ENCODE measurements at places on chromosomes 4 and X.
A peak's percentile ranks its signal among the peaks of the same experiment; 100 is the strongest.

- no peak for DNase-seq
Measured at GRCh38 chr4:23811161-23811560, 78.7 kb downstream of the PPARGC1A start.

GRCh38 chrX:12894074-12895030 lies 12.1 kb upstream of the TLR8 start:
- DNase-seq = peak; percentile 22

DNA sequence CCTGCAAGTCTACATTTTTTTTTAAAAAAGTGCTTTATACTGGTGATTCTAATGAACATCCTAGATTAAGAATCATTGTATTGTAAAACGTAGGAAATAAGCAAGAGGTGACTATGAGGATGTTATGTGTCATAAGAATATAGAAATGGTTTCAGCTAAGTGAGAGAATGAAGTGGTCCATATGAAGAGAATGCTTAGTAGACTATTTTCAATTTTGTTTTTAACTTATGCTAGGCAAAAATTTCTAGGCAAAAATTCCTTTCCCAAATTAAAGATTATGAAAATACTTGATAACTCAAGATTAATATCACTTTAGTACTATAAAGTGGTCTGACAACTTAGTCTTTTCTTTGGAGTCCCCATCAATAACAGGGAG lies 825 bp downstream of the DYNLT3 start:
- DNase-seq = no peak

DNA sequence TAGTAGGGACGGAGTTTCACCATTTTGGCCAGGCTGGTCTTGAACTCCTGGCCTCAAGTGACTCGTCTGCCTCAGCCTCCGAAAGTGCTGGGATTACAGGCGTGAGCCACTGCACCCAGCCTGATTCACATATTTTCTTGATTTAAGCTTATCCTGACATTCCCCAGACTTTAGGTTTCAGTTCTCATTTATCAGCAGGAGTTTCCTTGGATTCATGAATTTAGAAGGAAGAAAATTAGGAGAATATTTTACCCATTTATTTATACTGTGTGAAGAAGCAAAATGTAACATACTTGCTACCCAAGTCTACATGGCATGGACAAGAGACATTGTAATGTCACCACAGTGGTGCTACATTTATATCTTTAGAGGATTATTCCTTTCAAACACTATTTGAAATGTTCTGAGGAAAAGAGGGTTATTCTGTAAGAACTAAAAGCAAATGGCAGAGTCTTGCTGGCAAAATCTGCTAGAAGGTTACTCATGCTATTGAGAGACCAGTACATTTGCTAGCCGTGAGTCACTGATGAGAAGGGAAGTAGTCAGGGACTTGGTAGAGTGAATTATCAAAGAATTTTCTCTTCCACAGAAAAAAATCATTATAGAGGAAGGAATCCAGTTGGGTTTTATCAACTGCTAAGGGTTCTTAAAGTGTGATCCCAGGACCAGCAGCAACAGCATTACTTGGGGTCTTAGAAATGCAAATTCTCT lies 26.1 kb upstream of the CFAP299 start:
- DNase-seq = peak; percentile 92

GRCh38 chr4:128660361-128661215 lies 148.9 kb upstream of the JADE1 start:
- peak; percentile 11 for DNase-seq

DNA sequence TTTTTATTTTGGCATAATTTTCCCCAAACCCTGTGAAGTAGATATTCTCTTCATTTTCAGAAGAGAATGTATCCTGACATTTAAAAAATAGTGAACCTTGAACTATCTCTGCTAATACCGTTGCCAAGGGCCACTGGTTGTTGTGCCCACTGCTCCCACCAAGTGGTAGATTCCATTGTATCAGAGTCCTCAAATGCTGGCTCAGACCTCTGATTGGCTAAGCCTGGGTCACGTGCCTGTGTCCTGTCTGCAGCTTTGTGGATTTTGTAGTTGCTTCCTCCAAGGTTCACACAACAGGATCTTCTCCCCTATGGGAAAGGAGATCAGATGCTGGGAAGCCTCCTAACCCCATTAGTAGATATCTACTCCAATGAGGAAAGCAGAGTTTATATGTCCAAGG lies 104.8 kb upstream of the CASK start:
- DNase-seq = no peak

DNA sequence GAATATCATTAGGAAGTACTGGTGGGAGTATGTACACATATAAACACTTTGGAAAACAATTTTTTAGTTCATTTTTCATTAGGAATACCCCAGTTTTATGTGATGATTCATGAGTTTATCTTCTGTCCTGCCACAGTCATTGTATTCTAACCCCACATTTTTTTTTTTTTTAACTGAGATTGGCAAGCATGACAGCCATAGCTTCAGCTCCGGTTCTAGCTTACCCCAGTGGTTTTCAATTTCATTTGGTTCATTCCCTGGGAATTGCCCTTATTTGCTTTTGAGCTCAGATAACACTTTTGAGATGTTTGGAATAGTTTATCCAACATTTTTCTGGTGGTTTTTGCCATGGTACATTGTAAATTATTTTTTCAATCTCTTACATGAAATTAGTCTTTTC lies 21.0 kb upstream of the FMR1 start:
- DNase-seq = peak; percentile 7

DNA sequence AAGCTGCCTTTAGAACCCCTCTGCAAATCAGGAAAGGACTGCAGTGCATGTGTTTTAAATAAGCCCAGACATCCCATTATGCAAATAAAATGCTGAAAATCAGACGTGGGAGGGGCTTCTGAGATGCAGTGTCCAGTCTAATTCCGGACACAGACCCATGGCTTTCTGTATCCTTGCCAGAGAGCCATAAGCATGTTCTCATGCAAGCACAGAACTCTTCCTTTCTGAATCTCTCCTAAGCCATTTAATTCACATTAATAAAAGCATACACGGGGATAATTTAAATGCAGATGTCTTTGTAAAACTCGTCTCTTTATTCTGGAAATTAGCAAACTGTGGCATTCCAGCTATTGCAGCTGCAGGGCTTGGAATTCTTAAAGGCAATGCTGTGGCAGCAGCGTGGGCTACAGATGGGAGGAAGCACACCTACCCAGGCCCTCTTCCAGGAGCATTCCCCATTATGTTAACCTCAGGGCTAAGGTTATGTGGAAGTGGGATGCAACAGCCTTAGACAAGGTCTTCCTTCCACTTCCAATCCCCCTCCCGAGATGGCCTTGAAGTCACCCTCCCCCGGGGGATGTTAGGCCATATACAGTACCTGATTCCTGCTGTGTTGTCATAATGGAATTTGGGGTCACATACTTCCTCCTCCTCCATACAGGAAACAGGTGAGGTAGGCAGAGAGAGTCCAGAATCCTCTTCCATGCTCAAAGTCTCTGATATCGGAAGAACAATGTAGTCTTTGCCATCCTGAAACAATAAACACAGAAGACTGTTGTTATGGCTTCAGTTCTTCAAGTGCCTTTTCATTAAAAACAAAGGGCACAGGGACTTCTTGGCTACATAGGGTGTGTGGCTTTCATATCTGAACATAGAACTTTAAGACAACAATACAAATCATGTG lies 38.1 kb downstream of the KDR start:
- peak; percentile 16 for DNase-seq

DNA sequence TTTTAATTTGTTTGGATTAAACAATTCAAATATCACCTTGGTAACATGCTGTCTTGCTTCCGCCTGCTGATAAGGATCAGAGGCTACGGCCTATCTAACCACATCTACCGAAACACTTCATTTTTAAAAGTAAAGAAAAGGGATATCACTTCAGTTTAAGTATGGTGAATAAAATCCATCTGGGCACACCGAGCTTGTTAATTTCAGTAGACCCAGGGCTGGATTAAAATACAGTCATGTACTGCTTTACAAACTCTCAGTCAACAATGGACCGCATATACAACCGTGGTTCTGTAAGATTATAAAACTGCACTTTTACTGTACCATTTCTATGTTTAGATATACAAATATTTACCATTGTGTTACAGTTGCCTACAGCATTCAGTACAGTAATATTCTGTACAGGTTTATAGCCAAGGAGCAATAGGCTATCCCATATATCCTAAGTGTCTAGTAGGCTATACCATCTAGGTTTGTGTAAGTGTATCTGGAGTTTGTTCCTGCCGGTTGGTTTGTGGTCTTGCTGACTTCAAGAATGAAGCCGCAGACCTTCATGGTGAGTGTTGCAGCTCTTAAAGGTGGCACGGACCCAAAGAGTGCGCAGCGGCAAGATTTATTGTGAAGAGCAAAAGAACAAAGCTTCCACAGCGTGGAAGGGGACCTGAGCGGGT lies 40.0 kb downstream of the SEPTIN11 start:
- DNase-seq = no peak

GRCh38 chr4:36385951-36386571 lies 104.6 kb downstream of the DTHD1 start:
- no peak for DNase-seq

DNA sequence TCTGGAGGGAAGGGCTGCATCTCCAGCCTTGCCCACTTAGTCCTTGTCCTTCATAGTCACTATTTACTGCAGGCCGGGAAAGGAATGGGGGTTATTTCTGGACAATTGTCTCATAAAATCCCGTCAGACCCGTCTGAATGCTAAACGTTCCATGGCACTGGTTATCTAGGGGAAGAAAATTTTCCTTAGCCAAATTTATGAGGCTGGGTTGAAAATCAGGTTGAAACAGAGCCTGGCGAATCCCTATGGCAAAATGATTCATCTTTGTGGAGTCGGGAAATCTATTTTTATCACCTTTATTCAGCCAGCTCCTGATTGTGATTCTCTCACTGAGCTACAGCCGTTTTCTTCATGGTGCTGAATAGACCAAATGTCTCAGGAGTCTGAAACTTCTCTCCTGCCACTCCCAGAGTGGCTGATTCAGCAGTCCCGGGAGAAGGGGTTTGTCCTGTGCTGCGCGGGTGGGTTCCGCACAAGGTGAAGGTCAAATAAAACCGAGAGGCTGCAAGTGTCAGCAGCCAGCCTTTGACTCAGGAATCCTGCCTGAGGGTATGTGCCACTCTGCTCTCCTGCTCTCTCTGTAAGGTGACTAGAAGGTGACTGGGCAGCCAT lies 1.0 kb downstream of the LIMCH1 start:
- DNase-seq = no peak

DNA sequence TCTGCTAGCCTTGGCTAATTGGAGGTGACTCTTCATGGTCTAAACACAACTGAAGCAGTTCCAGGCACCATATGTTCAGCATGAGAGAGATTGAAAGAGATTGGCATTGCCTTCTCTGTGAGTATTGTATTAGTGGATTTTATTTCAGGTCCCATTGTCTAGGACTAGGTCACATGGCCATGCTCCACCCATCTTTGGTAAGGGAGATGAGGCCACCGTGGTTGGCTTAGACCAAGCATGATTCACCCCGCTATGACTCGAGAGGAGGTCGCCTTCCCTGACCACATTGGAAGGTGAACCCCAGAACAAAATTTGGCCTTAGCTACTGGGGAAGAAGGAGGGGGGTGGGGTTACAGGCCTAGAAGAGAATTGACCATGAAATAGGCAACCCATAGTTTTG lies 109.9 kb upstream of the BCOR start:
- DNase-seq = peak; percentile 16

GRCh38 chr4:153413842-153414241 lies 52.3 kb upstream of the TMEM131L start:
- DNase-seq = peak; percentile 57

- DNase-seq = no peak
Measured at GRCh38 chr4:172997856-172998255, 170.8 kb upstream of the GALNT7 start.

- DNase-seq = peak; percentile 53
Measured at GRCh38 chr4:120447774-120448173, 381.1 kb upstream of the MAD2L1 start.

GRCh38 chr4:8538703-8539567 lies 41.3 kb upstream of the GPR78 start:
- DNase-seq = peak; percentile 33

DNA sequence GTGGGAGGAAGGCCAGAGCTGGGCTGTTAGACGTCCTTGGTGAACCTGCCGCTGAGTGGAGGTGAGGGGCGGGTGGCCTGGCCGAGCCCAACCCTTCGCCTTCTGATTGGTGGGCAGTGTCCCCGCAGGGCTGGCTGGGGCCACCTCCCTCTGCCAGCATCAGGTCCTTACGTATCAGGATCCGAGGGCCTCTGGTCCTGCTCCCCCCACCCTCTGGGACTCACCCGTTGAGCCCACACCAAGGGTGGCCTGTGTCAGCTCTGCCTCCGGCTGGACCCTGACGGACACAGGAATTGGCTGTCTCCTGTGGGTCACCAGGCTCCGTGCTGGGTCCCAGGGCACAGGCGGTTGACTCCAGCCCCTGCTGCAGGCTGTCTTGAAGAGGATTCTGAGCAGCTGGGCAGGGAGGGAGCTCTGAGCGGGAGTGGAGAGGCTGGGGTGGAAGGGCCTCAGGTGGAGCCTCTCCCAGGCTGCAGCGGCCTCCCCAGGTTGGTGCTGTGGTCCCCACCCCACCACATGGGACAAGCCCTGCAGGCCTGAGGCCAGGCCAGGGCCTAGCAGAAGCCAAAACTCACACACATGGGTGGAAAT lies 58.4 kb upstream of the NKX1-1 start:
- no peak for DNase-seq

DNA sequence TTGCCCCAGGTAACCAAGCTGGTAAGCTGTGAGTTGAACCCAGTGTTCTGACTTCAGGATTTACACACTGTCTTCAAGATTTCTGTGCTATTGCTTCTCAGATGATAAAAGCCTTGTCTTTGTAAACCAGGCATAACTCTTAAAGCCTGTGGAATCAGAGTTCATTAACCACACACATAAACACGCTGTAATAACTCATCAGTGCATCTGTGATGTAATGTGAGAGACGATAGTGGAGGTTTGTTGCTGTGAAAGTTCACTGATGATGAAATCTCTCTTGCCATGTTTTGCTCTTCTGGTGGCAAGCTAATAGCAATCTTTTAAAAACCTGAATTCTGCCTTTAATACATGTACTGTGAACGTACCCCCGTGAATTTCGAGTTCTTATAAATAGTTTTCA lies 41.5 kb downstream of the CLCN4 start:
- no peak for DNase-seq

- peak; percentile 78 for DNase-seq
Measured at GRCh38 chrX:130173190-130173895, 1.6 kb downstream of the RAB33A start.

GRCh38 chrX:153216926-153217325 lies 37.8 kb downstream of the MAGEA1 start:
- no peak for DNase-seq

DNA sequence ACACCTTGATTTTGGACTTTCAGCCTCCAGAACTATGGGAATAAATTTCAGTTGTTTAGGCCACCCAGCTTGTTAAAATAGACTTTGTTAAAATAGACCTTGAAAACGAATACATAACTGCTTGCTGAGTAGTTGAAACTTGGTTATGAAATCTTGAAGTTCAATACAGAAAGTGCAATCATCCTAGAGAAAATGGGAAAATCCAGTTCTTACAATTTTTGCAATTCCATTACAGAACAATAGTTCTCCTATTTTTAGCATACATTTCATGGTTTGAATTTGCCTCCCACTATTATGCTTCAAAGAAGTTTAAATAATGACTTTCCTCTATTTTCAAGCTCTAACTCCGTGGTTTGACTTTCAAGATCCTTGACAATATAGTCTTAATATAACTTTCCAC lies 10.5 kb downstream of the TLR1 start:
- DNase-seq = no peak

- DNase-seq = peak; percentile 64
Measured at GRCh38 chrX:119690921-119691716, 1.8 kb downstream of the SEPTIN6 start.

- no peak for DNase-seq
Measured at GRCh38 chr4:150590631-150591030, 8.7 kb downstream of the MAB21L2 start.

Measured in fibroblast of skin of scalp (primary cell).